ENCODE measurements at places on chromosomes 16 and 17.
A peak's percentile ranks its signal among the peaks of the same experiment; 100 is the strongest.

GRCh38 chr17:7767405-7768021 lies 50.0 kb downstream of the DNAH2 start:
- no peak for DNase-seq

- no peak for DNase-seq
Observed at GRCh38 chr16:81499576-81500380, 55.2 kb downstream of the CMIP start.

DNA sequence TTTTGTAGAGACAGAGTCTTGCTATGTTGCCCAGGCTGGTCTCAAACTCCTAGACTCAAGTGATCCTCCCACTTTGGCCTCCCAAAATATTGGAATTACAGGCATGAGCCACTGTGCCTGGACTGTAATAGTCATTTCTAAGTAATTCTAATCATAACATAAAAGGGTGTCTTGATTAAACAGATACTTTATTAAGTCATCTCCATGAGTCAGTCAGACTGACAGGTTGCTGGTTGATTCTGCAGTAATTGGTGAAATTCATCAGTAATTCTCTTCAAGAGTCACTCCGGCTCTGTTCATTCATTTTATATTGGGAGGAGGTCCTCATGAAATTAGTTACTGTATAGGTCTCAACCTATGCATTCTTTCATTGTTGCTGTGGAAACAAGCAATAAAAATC lies 85.6 kb downstream of the SPECC1 start:
- no peak for DNase-seq

GRCh38 chr16:89407282-89407924 lies 83.0 kb downstream of the ANKRD11 start:
- DNase-seq = no peak

GRCh38 chr16:27286451-27286850 lies 17.9 kb upstream of the NSMCE1 start:
- no peak for DNase-seq

DNA sequence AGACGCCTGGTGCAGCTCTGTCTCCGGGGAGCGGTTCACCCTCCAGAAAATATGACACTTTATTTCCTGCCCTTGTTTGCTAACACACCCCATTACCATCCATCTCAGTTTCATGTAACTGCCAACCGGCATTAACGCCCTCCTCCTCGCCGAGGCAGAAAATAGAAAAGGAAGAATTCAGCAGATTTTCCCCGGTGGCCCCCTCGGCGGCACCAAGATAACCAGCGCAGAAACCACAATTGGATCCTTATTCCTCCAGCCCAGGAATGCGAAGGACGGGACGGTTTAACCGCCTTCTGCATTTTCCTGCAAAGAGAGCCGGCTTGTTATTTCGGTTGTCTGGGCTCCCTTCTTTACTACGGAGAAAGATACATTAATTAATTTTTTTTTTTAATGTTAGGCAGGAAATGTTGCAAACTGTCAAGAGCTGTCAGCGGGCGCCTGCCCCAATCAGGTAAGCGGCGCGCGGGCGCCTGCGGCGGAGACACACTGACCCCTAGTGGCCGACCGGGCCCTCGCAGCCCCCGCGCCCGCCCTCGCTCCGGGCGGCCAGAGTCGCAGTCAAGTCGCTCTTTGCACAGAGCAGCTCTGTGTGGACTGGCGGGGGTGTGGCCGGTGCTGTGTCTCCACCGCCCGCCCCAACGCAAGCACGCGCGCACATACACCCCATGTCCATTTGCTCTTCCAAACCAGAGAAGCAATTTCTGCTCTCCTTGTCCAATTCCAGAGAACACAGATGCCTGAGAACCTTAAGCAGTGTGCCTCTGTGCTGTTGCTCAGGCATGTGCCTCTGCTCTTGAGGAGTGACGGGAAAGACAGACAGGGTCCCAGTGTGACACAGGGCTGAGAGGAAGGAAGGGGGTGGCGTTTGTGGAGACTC lies 53.6 kb downstream of the C17orf67 start:
- peak; percentile 85 for DNase-seq

DNA sequence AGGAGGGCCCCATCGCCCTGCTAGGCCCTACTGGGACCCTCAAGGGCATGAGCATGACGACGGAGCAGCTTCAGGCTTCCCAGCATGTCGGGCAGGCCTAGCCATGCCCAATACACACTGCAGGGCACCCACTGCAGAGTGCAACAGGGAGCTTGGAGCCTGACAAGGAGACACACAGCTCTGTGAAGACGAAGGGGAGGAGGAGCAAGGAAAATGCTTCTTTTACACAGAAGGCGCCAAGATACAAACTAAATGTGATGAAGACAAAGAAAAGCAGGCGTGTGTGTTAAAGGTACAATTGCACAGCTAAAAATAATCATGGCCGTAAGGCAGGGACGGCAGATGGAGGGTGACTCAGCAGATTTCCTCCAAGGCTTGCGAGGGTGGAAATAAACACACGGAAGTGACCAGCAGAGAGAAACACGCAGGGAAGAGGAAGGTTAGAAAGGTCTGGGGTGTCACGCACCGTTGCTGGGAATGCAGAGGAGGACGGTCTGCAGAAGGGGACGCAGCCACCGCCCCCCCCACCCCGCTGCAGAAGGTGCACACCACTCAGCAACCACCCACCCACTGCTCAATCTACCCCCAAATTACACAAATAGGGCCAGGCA lies 108.5 kb downstream of the ZNF778 start:
- peak; percentile 83 for DNase-seq

- DNase-seq = no peak
Observed at GRCh38 chr17:8140065-8141029, 11.9 kb downstream of the PER1 start.

DNA sequence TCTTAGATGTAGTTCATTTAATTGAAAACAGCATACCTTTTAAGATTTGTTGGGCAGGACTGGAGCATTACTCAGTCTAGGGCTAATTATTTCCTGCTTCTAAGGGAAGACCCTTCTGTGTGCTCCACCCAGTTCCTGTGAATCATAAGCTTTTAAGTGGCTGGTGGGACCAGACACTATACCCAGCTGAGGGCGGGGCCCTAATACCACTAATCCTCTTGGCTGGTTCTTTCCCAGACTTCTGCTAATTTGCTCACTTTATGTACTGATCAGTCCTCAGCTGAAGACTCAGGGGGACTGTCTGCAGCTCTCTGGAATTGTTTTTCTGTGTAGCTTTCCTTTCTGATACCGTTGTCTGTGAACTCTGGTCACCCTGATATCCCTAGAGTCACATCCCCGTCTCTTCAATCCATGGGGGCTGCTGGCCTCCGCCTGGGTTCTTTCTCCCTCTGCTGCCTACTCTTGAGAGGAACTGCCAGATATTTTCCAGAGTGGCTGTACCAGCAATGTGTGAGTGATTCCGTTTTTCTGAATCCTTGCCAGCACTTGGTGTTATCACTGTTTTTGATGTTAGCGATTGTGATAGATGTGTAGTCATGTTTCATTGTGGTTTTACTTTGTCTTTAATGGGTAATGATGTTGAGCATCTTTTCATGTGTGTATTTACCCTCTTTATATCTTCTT lies 35.1 kb downstream of the MFSD11 start:
- no peak for DNase-seq

GRCh38 chr16:85301231-85301630 lies 189.0 kb upstream of the CIBAR2 start:
- no peak for DNase-seq

GRCh38 chr16:52439750-52440149 lies 107.2 kb downstream of the TOX3 start:
- no peak for DNase-seq

DNA sequence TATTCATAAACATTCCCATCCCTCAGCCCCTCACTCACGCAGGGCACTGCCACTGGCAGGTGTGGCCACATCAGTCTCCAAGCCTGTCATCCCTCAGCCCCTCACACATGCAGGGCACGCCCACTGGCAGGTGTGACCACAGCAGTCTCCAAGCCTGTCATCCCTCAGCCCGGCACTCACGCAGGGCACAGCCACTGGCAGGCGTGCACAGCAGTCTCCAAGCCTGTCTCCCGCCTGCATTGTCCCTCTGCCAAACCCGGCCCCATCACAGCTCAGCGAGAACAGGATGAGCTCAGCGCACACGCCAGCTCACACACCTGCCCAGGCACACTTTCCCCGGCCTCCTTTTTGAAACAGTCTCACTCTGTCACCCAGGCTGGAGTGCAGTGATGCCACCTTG lies 11.4 kb upstream of the KREMEN2 start:
- DNase-seq = no peak

DNA sequence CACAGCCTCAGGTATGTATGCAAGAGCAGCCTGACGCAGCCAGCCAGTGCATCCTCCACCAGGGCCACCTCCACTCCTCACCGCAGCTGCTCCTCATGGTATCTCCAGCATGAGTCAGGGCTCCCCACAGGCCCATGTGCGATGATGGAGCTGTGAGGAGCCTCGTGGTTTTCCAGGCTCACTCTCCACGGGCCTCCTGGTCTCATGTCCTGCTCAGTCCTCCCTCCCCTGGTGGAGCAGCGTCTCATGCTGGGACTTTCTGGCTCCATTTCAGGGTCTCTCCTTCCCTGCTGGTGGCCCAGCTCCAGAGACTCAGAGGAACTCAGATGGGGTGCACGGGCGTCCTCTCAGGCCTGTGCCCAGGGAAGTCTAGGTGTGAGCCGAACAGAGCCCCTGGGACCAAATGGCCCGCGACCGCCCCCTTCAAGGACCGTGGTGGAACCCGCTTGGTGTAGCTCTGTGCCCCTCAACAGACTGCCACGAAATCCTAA lies 70.4 kb downstream of the METRNL start:
- DNase-seq = no peak

- DNase-seq = no peak
Observed at GRCh38 chr17:44997733-44998520, 29.8 kb upstream of the C1QL1 start.

- no peak for DNase-seq
Observed at GRCh38 chr17:19368229-19368628, 5.7 kb upstream of the B9D1 start.

GRCh38 chr17:37737971-37738370 lies 6.9 kb downstream of the HNF1B start:
- no peak for DNase-seq

DNA sequence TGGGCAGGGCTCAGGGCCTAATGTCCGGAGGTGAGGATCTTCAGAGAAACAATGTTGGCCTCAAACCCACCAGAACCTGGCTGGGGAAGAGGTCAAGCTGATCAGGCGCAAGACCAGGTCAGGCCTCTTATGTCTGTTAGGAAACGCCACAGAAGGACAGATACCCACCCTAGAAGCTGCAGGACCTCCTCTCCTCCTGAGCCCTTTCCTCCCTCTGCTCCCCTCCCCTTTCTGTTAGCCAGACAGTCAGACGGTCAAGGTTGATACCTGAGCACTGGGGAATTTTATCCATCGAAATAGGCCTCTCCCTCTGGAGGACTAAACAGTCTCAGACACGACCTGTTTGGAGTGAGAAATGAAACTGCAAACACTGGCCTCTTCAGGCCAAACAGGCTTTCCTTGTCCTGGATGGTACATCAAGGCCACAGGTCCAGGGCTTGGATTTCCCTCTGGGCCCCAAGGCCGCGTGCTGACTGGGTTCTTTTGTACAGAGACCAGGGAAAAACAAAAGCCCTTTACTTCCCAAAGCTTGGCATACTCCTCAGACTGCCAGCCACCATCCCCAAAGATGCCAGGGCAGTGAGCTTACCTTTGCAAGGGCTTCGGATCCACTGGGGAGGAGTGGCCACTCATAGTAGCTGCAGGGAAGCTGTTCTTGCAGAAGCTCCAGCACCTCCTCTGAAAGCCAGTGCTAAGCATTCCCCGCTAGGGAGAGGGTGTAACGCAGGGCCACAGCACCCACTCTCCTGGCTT lies 135.8 kb downstream of the CCDC182 start:
- peak; percentile 83 for DNase-seq

DNA sequence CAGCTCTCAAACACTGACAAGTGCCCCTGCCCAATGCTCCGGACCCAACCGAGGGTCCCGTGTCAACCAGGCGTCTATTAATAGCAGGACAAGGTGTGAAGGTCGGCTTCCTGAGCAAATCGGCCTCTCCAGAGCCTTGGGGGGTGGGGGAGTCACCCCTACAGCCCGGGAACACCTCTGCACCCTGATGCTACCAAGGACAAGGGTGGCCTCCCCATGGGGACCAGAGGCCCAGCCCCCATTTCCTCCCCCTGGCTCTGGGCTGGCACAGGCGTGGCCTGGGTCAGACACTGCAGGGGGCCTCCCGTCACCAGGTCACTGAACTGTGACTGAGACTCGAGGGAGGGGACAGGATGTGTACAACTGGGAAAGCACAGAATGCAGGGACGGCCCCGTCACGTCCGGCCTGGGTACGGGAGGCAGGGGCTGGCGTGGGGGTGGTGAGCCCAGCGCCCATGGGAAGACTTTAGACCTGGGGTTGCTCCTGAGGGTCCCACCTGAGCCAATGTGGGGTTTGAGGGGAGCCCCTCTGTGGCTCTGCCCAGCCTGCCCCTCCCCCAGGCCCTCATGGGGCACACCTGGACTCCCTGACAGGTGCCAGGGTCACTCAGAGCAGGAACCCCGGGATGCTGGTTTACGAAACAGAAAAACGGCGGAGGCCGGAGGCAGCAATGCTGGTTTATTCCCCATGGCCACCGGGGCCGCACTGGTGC lies 579 bp upstream of the CYBA start:
- DNase-seq = no peak

- no peak for DNase-seq
Observed at GRCh38 chr17:58276423-58276822, 4.3 kb downstream of the MPO start.

DNA sequence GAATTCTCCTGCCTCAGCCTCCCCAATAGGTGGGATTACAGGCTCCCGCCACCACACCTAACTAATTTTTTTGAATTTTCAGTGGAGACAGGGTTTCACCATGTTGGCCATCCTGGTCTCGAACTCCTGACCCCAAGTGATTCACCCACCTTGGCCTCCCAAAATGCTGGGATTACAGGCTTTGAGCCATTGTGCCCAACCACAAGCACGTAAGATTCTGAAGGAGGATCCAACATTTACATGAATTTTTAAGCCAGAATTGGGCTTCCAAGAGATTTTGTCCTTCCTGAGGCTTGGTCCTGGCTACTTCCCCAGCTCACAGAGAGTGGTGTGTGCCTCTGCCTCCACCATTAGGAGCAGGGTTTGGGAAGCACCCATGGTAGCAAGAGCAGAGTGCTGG lies 11.1 kb downstream of the G6PC3 start:
- DNase-seq = no peak

DNA sequence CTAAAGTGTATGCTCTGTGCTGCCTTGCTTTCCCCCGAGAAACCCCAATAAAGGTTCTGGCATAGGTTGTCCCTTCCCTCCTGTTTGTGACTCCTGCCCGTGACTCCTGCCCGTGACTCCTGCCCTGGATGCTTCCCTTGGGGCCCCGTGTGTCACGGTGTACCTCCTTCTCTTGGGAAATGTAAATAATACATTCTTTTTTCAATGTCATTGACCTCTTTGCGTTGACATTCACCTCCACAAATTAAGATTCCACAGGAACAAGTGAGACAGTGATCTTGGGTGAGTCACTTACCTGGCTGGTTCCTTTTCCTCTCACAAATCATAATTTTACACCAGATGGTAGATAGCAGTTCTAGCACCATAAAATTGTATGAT lies 632 bp downstream of the CCL15 start:
- DNase-seq = no peak
